8988T (cell line): ENCODE measurements at places on chromosomes 6 and 20.

DNA sequence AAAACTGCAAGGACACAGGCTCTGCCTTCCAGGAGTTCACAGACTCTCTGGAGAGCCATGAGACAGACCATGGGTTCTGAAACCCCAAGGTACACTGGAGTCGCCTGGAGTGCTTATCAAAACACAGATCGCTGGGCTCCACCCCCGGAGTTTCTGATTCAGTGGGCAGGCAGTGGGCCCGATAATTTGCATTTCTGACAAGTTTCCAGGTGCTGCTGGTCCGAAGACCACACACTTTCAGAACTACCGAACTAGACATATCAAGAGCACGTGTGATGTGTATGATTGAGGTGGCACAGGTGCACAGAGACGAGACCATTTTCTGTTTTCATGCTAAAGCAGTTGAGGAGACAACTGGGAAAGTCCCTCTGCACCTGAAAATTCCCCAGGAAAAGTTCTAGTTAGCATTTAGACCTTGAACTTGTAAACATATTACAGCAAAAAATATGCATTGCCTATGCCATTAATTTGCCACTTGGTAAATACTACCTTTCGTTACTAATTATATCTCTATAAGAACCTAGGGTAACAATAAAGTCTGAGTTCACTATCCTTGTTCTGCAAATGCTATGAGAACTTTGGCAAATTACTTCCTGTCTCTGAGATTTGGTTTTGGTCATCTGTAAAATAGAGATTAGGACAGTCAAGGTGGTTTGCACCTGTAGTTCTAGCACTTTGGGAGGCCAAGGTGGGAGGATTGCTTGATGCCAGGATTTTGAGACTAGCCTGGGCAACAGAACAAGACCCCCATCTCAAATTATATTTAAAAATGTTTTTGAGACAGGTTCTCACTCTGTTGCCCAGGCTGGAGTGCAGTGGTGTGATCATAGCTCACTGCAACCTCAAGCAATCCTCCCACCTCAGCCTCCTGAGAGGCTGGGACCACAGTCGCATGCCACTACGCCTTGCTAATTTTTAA is 14.3 kb upstream of the PIM1 start:
- no peak for DNase-seq

DNA sequence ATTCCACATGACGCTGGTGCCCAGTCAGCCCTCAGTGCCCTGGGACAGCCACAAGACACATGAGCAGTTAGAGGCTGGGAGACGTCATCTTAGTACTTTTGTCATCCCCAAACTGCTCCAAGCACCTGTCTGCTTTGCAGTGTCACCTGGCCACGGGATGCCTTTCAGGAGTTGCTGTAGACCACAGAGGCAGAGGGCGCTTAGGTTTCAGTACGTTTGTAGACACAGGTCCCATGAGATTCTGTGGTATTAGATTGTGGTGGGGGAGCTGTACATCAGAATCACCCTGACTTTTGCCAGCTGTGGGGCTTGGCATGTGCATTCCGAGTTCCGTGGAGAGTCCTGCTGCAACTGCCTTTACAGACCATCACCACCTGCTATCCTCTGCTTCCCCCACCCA is 16.7 kb downstream of the MAVS start:
- no peak for DNase-seq

DNA sequence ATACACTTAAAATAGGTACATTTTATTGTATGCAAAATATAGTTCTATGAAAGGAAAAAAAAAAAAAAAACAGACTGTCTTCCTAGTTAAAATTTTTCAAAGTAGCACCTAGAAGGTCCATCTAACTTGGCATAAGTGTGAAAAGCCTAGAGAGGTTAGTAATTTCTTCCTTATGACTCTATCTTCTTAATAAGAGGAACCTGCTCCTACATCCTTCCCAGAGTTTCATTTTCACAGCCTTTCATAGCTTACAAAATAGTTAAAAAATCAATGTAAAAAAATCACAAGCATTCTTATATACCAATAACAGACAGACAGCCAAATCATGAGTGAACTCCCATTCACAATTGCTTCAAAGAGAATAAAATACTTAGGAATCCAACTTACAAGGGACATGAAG is 28.8 kb downstream of the OGFRL1 start:
- no peak for DNase-seq

- DNase-seq, result no peak
Measured at GRCh38 chr6:84467296-84467695, 239.9 kb upstream of the CEP162 start.

GRCh38 chr20:20489054-20489453 is 121.2 kb downstream of the INSM1 start:
- no peak for DNase-seq

GRCh38 chr20:63884506-63885263 is 10.2 kb upstream of the DNAJC5 start:
- no peak for DNase-seq

- no peak for DNase-seq
Measured at GRCh38 chr6:52407467-52407866, 12.7 kb upstream of the EFHC1 start.

- DNase-seq, result no peak
Measured at GRCh38 chr20:53971096-53971683, 99.2 kb downstream of the BCAS1 start.

DNA sequence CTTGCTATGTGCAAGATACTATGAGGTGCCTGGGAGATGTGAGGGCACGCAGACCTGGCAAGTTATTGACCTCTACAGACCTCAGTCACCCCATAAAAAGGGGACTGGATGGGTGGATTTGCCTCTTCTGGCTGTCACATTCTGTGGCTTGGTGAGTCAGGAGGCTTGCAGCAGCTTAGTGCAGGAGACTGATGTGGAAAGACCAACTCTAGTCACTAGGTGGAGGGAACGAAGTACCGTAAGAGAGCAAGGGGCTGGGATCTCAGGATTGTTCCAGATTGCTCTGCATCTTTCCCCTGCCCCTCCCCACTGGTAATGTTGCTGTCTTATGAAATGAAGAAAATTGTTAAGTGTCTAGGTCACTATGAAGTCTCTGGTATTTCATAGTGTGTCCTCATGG is 3.3 kb downstream of the MAPRE1 start:
- no peak for DNase-seq

DNA sequence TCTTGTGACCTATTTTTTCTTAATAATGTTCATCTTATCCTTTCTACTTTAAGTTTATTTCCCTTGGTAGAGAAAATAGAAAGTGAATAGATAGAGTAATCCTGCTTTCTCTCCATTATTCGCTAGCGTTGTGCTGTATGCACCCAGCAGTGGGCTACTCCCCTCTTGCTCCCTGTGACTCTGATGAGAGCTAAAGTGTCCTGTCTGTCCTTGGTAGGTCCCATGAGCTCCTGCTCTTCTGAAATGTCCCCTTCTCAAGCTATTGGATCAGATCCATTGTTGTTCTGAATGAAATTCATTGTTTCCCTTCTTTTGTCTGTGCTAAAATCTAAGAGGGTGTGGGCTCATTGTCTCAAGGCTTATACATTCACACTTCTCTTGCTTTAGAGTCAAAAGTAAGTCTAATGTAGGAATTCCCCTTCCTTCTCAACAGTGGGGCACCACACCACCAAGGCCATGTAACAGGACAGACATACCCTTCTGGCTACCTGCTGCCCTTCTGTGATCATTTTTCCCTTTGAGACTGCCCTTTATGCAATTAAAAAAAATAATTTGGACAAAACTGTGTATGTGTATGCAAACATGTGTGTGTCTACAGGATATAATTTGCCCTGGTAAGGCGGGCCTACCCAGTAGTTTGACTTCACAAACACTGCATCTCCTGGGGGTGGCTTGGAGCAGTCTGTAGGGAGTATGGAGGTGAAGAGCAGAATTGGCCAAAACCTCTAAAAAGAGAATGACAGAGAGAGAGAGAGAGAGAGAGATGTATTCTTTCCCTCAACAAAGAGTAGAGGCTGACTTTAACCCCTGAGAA is 167.0 kb upstream of the MYLIP start:
- DNase-seq, result no peak

DNA sequence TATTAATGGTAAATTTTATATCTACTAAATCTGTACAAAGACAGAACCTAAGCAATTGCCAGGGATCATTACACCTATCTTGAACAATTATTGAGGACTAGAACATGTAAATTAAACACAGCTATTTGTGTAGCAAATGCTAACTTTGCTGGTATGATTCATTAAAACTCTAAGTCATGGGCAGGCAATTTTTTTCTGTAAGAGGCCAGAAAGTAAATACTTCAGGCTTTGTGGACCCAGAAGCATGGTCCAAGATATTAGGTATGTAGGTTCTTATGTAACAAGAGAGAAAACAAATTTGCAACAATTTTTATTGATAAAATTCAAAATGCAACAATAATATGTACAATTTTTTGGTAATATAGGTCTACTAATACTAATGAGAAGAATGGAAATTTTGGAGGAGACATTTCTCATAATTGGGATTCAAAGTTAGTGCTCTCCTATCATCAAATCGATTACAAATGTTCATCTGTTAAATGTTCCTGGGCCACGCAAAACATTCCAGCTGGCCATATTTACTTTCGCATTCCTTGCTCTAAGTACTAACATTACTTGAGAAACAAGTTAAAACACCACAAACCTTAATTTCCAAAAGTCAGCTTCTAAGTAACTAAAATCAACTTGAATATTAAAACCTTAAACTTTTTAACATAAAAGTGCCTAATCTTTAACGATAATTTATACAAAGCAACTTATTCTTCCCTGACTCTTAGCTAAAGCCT is 4.3 kb downstream of the TMEM30A start:
- DNase-seq, result no peak

GRCh38 chr20:17108896-17109295 is 117.9 kb upstream of the PCSK2 start:
- DNase-seq, result no peak

DNA sequence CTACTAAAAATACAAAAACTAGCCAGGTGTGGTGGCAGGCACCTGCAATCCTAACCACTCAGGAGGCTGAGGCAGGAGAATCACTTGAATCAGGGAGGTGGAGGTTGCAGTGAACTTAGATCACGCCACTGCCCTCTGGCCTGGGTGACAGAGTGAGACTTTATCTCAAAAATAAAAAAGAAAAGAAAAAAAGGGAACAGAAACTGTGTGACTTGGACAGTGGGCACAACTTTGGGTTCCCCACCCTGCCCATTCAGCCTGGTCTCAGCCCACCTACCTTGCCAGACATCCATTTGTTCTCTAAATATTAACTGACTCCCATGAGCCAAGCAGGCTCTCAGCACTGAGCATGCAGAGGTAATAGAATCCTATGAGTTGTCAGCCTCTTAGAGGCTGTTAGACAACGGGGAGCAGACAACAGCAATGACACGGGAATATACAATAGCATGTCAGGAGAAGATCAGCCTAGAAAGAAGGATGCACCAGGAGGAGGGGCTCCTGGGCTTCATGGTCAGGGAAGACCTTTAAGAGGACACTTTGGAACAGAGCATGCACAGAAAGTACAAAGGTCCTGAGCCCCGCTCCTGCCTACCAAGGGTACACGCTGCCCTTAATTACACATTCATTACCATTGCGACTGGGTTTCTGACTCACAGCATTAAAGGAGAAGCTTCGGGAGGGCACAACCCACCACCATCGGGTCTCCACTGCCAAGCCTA is 20.0 kb downstream of the FAM209B start:
- no peak for DNase-seq

GRCh38 chr6:9204171-9204570 is 768.8 kb upstream of the SLC35B3 start:
- no peak for DNase-seq

GRCh38 chr20:3000852-3001523 is 42.4 kb upstream of the GNRH2 start:
- DNase-seq, result no peak

GRCh38 chr6:155013457-155013876 is 18.4 kb downstream of the TIAM2 start:
- DNase-seq, result no peak

DNA sequence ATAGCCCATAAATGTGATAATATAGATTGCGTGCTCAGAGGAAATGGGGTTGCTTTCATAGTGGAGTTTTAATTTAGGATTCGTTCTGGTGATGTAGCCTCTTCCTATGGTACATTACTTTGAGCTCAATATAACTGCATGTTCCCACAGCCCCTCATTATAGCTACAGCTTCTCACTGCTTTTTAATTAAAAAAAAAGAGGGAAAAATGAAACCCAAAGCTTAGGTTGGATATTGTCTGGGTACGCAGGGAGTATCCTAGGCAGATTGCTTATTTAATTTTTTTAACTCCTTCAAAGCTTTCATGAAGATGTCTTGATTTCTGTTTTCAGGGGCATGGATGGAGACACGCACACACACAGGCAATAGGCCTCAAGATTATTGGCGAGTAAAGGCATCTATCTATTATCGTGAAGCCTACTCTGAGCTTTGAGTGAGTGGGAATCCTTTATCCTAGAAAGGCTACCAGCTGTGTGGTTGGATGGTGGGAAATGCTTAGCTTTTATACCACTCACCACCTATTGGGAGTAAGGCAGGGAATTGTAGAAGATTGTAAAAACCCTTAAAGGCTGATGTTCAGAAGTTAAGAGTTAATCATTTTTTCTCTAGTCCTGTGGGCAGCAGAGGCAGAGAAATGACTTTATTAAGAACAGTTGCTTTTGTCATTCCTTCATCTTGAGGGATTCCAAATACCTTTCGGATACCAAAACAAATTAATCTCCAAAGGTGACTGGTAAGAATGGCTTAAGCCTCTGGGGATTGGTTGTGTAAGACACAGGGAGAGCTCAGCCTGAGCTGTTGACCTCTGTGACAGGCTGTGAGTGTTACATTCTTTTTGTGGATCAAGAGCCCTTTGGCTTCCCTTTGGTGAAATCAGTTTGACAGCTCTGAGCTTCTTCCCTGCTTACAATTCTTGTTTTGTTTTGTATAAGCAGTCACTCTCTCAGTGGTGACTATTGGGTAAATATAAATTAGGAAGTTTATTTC is 33.4 kb downstream of the CTNNBL1 start:
- DNase-seq, result no peak

DNA sequence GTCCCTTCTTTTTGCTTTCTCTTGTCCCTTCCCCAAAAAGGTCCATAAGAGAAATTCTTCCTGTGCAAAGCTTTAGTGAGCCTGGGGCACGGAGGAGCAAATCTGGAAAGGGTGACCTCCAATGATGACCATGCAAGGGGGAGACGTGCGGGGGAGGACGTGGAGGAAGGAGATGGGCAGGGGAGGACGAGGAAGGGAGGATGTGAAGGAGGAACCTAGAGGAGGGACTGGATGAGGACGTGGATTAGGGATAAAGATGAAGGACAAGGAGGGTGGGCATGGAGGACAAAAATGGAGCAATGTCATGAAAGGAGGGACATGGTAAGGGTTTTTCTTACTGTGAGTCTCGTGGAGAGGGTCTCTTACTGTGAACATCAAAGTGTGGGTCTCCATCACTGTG is 139.5 kb downstream of the ERMARD start:
- no peak for DNase-seq

GRCh38 chr6:139587469-139587868 is 213.0 kb upstream of the CITED2 start:
- peak; percentile 37 for DNase-seq

GRCh38 chr6:17949168-17949567 is 38.3 kb downstream of the KIF13A start:
- no peak for DNase-seq
